Stimulated activated CD8-positive, alpha-beta memory T cell treated with anti-CD3 and anti-CD28 coated beads, Interleukin-12 subunit alpha, Interleukin-12 subunit beta, amount 100 ng/mL, for 1 hour (primary cell): ENCODE measurements at places on chromosomes 11 and 22.
A peak's percentile ranks its signal among the peaks of the same experiment; 100 is the strongest.

- no peak for DNase-seq
These were observed 580 bp downstream of the DTX4 start for GRCh38 chr11:59172345-59173079.

DNA sequence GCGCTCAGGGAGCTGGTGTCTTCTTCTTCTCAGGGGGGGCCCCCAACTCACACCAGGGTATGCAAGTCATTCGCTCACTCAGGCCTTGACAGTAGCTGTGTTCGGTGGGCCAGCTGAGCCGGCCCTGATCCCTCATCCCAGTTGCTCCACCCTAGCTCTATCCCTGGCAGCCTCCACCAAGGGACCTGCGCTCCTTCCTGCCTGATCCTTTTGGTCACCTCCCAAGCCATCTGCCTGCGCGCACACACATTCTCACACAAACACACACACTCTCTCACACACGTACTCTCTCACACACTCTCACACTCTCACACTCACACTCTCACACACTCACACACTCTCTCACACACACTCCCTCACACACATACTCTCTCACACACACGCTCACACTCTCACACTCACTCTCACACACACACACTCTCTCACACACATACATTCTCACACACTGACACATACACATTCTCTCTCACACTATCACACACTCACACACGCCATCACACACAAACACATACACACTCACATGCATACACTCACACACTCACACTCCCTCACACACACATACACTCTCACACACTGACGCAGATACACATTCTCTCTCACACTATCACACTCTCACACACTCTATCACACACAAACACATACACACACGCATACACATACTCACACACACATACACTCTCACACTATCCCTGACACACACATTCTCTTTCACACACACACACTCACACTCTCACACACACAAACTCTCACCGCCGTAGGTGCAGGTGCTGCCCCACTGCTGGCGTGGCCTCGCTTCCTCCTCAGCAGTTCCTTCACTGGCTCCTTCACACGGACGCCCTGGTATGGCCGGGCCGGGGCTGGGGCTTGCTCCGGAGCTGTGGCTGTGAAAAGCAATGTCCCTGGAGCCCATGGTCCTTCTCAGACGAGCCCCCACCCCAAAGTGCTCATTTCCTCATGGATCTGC is 20.8 kb downstream of the POU2AF1 start:
- DNase-seq = no peak

DNA sequence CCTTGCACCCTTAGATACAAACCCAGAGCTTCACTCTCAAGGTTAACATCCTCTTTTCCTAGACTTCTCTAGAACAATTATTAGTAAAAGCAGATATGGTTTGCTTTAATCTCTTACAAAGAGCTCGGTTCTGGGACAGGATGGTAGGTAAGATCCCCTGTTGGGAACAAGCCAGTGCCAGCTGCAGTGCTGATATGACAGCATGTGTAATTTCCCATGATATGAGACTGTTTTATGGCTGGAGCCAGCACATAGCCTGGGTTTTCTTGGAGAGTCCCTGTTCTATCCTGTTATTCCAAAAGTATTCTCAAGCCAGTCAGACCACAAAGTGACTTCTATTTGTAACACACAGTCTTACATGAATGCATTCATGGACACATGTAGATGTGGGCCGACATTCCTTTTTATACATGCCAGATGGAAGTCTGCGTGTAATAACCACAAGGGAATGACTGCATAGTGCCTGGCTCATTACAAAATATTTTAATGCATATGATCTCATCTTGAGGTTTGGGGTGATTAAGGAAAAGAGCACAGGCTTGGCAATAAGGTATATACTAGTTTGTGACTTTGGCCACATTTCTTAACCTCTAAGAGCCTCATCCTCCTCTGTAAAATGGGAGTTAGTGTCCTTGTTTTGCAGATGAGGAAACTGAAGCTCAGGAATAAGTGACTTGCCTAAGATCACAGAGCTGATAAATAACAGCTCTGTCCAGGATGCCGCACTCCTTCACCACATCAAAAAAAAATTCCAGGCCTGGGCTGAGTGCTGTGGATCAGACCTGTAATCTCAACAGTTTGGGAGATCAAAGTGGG is 21.8 kb downstream of the CLMP start:
- DNase-seq = no peak

GRCh38 chr11:63939397-63939891 is 642 bp downstream of the NAA40 start:
- DNase-seq = no peak

GRCh38 chr11:1696608-1697570 is at the start of gene KRTAP5-6:
TSS of gene KRTAP5-6 (plus strand) at chr11:1697195. CDS start at chr11:1697246, 51 bp downstream.
- DNase-seq = no peak

GRCh38 chr11:75292943-75293342 is 52.4 kb downstream of the TPBGL start:
- DNase-seq = no peak

DNA sequence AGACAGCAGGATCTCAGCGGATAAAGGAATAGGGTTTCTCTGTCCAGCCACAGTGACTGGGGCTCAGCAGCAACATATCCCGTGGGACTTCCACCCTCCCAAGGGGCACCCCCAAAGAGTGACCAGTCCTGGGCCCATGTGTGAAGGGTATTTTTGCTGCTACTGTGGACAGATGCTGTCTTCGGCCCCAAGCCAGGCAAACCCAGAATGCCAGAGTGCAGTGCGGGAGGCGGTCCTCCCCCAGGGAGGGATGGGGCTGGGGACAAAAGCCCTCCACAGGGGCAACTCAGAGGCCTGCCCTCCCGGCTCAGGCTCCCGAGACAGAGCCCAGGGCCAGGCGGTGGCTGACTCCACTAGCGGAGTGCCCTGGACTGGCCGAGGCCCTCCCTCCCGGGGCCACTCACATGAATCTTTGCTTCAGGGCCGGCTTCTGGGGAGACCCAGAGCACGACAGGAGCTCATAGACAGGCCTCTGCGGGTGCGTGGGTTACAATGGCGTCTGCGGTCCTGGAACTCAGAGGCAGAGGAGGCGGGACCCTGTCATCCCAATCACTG is 34.7 kb upstream of the WNT7B start:
- no peak for DNase-seq

DNA sequence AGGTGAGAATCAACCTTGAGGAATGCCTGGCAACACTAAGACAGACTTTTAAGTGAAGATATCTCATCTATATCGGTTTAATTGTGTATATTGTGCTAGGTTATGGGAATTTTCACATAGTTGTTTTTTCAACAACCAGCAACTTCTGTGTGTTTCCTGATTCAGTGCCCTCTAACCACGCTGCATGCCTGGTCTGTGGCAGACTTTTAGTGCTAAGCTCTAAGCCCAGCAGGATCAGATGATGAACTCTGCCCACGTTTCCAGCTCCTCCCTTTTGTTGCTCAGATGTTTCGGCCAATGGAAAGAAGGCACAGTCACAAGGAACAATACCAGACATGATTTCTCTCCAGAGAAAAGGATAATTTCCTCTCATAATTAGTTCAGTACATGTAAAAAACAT is 1.4 kb upstream of the VWA5A start:
- DNase-seq = no peak

DNA sequence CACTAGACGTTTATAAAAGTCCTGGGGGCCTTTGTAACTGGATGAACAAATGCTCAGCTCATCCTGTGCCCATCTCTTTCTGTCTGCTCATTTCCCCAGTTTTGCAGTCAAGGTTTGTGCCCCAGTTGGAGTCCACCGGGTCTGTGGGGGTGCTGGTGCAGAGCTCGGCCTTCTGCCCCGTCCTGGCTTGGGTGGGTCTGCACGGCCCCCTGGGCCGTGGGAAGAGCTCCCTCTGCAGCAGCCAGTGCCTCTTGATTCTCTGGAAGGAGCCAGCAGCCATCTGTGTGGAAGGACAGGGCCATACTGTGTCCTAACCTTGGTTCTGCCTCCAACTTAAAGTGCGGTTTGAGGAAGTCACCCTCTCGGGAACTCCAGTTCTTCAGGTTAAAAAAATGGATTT is 140.2 kb downstream of the NTM start:
- no peak for DNase-seq

- DNase-seq = no peak
These were observed 3.4 kb upstream of the TAB1 start for GRCh38 chr22:39395936-39396796.

GRCh38 chr11:103529181-103529684 is 420.0 kb downstream of the DYNC2H1 start:
- DNase-seq = no peak

- no peak for DNase-seq
These were observed 55.3 kb upstream of the PRR5 start for GRCh38 chr22:44646668-44647067.

GRCh38 chr22:49971232-49972162 is 10.9 kb downstream of the PIM3 start:
- DNase-seq = no peak

DNA sequence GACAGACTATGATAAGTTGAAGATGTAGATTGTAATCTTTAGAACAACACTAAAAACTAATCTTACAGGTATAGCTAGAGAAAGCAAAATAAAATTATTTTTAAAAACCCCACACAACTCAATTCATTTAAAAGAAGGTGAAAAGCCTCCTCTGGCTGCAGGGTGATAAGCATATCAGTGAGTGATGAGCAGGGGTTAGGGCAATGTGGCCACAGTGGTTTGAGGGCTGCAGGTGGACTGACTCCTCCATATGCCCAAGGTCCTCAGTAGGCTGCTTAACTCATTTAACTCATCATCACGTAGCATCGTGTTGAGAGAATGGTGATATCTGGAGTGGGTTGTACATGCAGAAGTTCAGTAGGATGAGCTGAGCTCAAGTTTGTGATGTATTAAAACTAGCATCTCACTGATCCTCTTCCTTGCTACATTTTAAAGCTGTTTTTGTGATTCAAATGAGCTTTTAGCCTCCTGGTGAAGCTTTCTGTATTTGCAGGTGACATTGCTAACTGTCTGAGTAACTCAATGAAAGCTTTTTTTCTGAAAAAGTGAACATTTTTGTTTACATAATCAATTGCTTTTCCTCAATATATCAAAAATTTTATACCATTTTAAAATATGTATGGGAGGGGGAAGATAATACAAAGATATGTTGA is 37.0 kb upstream of the SC5D start:
- no peak for DNase-seq

GRCh38 chr11:10894666-10895065 is 36.8 kb upstream of the ZBED5 start:
- DNase-seq = no peak

GRCh38 chr22:30940685-30941362 is 27.8 kb downstream of the MORC2 start:
- DNase-seq = no peak

GRCh38 chr11:60854847-60855725 is 664 bp downstream of the PTGDR2 start:
- no peak for DNase-seq

GRCh38 chr22:43377548-43377895 is 34.3 kb upstream of the MPPED1 start:
- DNase-seq = no peak

GRCh38 chr11:32309530-32310213 is 125.7 kb downstream of the WT1 start:
- DNase-seq = no peak

DNA sequence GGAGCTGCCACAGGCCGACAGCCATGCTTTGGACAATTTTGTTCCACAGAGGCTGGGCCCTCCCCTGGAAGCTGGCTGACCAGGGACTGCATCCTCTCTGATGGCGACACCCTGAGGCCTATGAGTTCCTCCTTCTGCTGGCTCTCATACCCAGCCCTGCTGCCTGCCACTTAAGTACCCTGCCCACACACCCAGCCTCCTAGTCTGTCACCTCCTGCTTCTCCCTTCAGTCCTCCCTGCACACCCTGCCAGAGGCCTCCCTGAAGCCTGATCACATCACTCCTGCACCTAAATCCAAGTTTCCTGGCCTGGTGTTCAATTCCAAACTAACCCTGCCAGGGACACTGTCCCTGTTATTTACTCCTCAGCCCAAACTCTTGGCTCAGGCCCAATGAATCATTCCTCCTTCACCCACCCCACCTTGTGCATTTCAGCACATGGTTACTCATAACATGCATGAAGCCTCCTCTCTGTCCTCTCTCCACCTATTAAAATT is 136.7 kb upstream of the NECTIN1 start:
- no peak for DNase-seq

- DNase-seq = peak; percentile 29
These were observed 616 bp downstream of the BTBD10 start for GRCh38 chr11:13462311-13462900.

DNA sequence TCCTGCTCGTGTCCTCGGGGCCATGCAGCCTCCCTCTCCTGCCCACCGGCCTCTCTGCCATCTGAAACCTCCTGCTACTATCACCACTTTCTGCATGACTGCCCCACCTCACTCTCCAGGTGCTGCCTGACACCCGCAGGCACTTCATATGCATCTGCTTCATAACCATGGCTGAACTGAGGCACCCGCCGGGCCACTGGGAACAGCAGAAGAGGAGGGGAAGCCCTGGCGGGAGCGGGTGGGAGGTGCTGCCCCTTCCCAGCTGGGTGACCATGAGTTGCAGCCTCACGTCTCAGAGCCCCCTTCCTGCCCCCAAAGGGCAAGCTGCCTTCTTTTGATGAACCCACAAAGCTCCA is 21.7 kb upstream of the PICK1 start:
- no peak for DNase-seq

- DNase-seq = no peak
These were observed 146.2 kb downstream of the TRIM29 start for GRCh38 chr11:119991669-119992068.

GRCh38 chr22:39030705-39031104 is 9.8 kb downstream of the APOBEC3D start:
- DNase-seq = no peak

DNA sequence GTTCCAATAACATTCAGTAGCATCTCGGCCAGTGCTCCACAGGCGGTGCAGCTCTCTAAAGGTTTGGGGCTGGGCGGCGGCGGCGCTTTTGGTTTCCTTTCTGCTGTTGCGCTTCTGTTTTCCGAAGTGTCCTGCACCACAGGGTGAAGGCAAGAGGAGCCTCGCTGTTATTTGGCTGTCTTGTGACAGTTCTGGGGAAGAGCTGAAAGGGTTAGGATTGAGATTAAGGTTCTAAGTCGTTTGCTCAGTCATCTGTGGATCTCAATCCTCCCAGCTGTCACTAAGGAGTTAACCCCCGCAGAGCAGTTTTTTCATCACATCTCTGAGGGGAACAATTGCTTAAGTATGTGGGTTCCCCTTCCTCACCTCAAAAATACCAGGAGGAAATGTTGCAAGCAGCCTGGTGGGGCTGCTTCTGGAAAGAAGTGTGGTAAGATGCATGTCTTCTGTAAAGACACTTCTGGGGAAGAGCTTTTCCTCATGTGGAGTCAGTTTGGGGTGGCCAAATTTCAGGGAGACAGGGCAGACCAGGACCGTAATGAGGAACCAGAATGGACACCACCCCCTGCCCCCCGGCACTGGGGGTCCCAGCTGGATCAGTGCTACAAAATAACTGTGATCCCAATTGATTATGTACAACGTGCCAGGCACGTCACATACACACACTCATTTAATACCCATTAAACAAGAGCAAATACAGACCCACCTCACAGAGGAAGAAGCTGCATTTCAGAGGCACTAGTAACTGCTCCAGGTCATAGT is 14.2 kb downstream of the TMEM121B start:
- DNase-seq = no peak

DNA sequence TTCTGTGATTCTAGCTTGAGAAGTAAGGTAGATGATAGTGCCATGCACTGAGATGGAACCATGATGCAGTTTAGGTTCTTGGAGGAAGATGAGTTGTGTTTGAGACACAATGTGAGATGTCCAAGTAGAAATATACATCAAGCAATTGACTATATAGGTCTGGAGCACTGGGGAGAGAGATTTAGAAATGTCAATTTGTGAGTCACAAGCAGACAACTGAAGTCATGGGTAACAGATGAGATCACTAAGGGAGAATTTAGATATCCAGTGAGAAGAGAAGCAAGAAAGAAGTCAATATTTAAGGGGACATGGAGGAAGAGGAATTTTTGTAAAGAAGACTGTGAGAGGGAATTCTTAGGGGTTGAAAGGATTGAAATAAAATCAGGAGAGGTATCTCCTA is 65.1 kb upstream of the RRAS2 start:
- no peak for DNase-seq
